ENCODE measurements at places on chromosomes 16 and 17.

- no peak overlapping the region for H3K4me3 ChIP-seq
- peaks cover under 1% of the 10 kb centered on the region for H3K27me3 ChIP-seq
- H3K36me3 ChIP-seq = no peaks in the 10 kb centered on the region
- H3K27ac ChIP-seq = peak overlapping the region; percentile 41
- peaks cover 26% of the 10 kb centered on the region for H3K4me1 ChIP-seq
- DNase-seq = peak; percentile 53
Measured at GRCh38 chr17:7058831-7059447, 15.0 kb upstream of the SLC16A11 start.

DNA sequence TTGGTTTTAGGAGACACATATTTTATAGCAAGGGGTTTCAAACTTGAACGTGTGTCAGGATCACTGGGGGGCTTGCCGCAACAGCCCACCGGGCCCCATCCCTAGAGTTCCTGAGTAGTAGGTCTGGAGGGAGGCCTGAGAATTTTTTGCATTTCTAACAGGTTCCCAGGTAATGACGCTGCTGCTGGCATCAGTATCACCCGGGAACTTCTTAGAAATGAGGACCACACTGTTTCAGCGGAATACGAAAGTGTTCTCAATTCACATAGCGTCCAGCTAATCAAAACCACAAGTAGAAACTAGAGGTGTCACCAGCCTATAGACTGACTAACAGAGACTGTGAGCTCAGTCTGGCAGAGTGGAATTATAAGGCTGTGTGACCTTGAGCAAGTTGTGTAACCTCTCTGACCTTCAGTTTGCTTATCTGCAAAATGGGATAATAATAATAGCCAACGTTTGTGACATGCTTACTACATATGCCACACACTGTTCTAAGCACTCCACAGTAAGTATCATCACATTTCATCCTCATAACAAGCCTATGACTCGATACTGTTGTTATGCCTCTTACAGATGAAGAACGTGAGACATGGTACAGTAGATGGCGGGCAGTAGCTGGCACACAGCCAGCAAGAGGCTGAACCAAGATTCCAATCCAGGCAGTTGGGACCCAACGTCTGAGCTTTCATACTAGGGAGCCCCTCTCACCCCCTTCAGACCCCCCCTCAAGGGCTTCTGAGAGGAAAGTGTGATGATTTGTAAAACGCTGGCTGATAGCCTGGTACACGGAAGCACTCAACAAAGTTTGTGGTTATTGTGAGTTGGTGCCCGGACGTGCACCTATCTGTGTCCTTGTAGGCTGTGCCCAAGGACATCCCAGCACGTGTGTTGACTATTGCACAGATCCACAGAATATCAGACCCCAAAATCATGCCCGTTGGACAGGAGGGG is 4.6 kb upstream of the ICAM2 start:
- H3K4me3 ChIP-seq = no peak overlapping the region
- H3K4me1 ChIP-seq = no peaks in the 10 kb centered on the region
- no peak for DNase-seq
- H3K36me3 ChIP-seq = no peaks in the 10 kb centered on the region
- H3K27ac ChIP-seq = no peak overlapping the region
- H3K27me3 ChIP-seq = no peaks in the 10 kb centered on the region

GRCh38 chr17:77185137-77185536 is 44.4 kb downstream of the SEC14L1 start:
- H3K36me3 ChIP-seq = no peaks in the 10 kb centered on the region
- H3K4me3 ChIP-seq = no peak overlapping the region
- no peak overlapping the region for H3K27ac ChIP-seq
- DNase-seq = no peak
- peaks cover 22% of the 10 kb centered on the region for H3K4me1 ChIP-seq

DNA sequence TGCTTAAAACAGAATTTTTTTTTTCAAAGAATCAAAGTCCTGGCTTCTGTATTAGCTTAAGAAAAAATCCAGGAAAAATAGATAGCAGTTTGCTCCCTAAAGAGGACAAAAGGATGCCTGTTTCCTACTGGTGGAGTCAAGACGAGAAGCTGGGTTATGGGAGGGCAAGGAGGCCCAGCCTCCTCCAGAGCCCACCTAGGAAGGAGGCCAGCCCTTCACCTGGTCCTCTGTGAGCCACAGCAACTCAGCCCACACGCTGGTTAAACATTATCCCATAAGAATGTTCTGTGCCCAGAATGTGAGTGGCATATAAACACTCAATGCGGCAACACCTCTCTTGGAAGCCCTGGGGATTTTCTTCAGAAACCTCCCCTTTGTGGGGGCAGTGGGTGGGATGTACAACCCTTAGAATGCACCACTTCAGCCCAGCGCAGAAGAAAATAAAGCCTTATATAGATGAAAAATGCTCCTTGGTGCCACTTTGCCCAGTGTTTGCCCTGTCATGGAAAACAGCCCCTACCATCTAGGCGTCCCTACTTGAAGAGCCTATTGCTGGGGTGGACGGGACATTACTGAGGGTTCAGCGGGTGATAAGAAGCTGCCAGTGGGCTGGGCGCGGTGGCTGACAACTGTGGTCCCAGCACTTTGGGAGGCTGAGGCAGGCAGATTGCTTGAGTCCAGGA is 48.0 kb downstream of the TEKT5 start:
- H3K4me1 ChIP-seq = no peaks in the 10 kb centered on the region
- no peaks in the 10 kb centered on the region for H3K36me3 ChIP-seq
- no peak overlapping the region for H3K4me3 ChIP-seq
- H3K27ac ChIP-seq = no peak overlapping the region

DNA sequence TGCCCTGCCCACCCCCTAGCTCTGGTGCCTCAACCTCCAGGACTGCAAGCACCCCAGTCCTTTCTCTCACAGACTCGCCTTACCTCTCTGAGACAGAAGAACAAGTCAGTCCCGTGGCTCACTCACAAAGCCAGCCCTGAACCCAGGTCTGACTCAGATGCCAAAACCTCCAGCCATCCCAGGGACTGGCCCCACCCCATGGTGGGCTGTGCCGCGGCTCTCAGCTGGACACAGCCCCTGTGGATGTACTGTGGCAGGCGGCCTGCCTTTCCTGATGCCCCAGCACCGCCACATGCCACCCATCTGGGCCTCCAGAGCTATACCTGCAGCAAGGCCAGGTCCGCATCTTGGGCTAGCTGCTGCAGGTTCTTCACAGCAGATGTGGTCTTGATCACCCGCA is 19.8 kb downstream of the MPG start:
- peaks cover 27% of the 10 kb centered on the region for H3K4me1 ChIP-seq
- H3K27ac ChIP-seq = peak overlapping the region; percentile 5
- peak; percentile 59 for DNase-seq
- no peaks in the 10 kb centered on the region for H3K27me3 ChIP-seq

- peaks cover 19% of the 10 kb centered on the region for H3K4me1 ChIP-seq
- no peak overlapping the region for H3K27ac ChIP-seq
- H3K4me3 ChIP-seq = no peak overlapping the region
- no peak for DNase-seq
- H3K36me3 ChIP-seq = no peaks in the 10 kb centered on the region
Measured at GRCh38 chr16:23500212-23500861, 10.0 kb downstream of the GGA2 start.

DNA sequence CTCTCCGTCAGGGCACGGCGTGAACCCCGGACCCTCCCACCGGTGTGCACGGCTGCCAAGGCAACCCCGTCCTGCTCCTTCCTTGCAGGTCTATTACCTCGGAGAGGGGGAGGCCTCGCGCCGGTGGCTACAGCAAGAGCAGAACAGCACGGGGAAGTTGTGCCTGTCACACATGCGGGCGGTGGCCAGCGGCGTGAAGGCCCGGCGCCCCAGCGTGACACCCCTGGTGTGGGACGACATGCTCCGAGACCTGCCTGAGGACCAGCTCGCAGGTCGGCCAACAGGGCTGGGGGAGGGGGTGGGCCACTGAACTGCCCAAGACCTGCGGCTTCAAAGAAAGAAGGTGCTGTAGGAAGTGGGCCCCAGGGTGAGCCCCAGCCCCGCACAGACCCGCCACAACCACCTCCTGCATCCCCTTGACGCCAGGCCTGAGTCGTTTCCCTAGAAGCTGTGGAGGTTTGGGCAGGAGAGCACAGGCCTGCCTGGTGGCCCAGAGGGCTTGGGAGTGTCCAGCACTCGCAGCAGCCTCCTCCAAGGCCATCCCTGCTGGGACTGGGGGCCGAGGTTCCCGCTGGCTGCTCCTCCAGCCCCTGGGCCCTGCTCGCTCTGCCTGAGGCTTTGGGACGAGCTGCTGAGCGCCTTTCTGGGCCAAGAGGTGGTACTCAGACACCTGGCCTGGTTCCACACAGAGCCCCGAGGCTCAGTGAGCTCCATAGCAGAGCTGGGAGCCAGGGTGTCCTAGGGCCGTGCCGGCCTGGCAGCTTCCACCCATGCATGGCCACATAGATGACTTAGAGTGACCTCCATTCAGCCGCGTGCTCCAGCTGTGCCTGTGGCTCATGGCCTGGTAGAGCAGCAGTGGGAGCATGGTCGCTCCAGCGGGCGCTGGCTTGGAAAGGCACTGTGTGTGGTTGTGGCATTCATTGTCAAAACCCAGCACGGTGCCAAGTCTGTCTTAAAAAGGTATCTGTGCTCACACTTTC is 14.7 kb downstream of the CYBC1 start:
- no peak overlapping the region for H3K27ac ChIP-seq
- no peaks in the 10 kb centered on the region for H3K27me3 ChIP-seq
- H3K36me3 ChIP-seq = no peaks in the 10 kb centered on the region
- no peak for DNase-seq

GRCh38 chr17:37261286-37261685 is 114.5 kb upstream of the C17orf78 start:
- H3K27ac ChIP-seq = no peak overlapping the region
- no peak overlapping the region for H3K4me3 ChIP-seq

DNA sequence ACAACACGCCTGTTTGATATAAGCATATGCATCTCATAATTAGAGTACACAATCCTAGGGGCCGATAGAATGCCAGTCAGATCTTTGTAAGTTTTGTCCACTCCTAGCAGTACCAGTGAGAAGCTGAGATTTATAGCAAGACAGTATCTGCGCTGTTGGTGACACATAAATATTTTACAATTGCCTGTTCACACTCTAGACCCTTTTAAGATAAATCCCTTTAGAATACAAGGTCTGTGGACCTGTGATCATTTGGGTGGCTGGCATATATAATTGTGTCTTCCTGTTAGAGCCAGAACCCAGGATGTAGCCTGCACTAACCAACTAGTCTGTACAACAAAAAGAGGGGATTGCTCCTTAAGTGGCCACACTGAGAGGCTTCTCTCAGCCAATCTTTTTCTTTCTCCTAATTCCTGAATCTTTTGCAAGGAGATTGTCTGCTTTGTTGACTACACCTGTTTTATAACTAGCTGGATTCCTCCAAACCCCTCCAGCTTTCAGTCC is 74.7 kb downstream of the WIPI1 start:
- peaks cover 45% of the 10 kb centered on the region for H3K4me1 ChIP-seq
- no peak overlapping the region for H3K4me3 ChIP-seq
- H3K27me3 ChIP-seq = no peaks in the 10 kb centered on the region
- peak overlapping the region; percentile 4 for H3K27ac ChIP-seq
- DNase-seq = no peak
- no peaks in the 10 kb centered on the region for H3K36me3 ChIP-seq

GRCh38 chr17:62781356-62781755 is 26.8 kb downstream of the MARCHF10 start:
- H3K27me3 ChIP-seq = no peaks in the 10 kb centered on the region
- H3K4me1 ChIP-seq = peaks cover 40% of the 10 kb centered on the region
- DNase-seq = peak; percentile 69
- no peaks in the 10 kb centered on the region for H3K36me3 ChIP-seq
- peak overlapping the region; percentile 92 for H3K27ac ChIP-seq

DNA sequence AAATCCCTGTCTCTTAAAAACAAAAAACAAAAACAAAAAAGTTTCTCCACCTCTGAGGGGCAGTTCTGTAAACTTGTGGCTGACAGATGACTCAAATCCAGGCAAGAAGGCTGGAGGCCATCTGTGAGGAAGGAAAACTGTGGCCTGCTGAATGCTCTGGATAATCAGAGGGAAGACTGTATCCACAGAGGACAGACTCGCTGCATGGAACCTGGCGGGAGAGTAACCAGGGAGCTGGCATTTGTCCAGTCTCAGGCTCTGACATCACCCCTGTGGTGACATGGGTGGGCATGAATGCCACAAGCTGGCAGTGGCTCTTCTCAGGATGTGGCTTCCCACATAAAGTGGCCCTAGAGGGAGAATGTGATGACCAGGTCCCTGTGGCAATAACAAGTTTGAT is 2.8 kb upstream of the KSR1 start:
- DNase-seq = no peak
- H3K4me3 ChIP-seq = no peak overlapping the region
- peaks cover 19% of the 10 kb centered on the region for H3K4me1 ChIP-seq
- H3K36me3 ChIP-seq = no peaks in the 10 kb centered on the region

GRCh38 chr17:5225668-5226457 is 8.8 kb downstream of the SCIMP start:
- no peak overlapping the region for H3K27ac ChIP-seq
- no peak for DNase-seq
- H3K27me3 ChIP-seq = no peaks in the 10 kb centered on the region
- H3K4me1 ChIP-seq = no peaks in the 10 kb centered on the region
- H3K36me3 ChIP-seq = no peaks in the 10 kb centered on the region

GRCh38 chr17:32654324-32654723 is 167.5 kb downstream of the CDK5R1 start:
- H3K27me3 ChIP-seq = no peaks in the 10 kb centered on the region
- no peak overlapping the region for H3K4me3 ChIP-seq
- H3K27ac ChIP-seq = no peak overlapping the region
- DNase-seq = no peak
- H3K36me3 ChIP-seq = no peaks in the 10 kb centered on the region

DNA sequence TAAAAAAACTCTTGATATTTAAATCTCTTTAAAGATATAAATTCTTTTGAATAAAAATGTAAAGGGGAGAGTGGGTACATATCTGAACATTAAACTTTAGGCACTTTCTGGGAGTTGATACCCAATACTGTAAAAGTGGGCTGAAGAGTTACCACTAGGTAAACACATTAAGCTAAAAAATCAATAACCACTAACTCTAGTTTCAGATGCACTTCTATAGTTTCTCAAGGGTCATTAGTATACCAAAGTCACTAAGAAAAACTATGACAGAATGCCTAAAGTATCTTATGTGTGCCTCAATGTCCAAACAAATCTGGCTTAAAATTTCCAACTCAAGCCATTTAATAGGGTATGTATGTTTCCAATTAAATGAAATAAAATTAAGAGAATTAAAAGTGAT is 13.1 kb upstream of the CFDP1 start:
- H3K4me3 ChIP-seq = no peak overlapping the region
- no peak for DNase-seq
- no peaks in the 10 kb centered on the region for H3K27me3 ChIP-seq
- H3K4me1 ChIP-seq = no peaks in the 10 kb centered on the region
- no peak overlapping the region for H3K27ac ChIP-seq

GRCh38 chr17:46118964-46119363 is 74.3 kb downstream of the KANSL1 start:
- H3K27me3 ChIP-seq = no peaks in the 10 kb centered on the region
- no peaks in the 10 kb centered on the region for H3K36me3 ChIP-seq
- no peak overlapping the region for H3K4me3 ChIP-seq
- no peaks in the 10 kb centered on the region for H3K4me1 ChIP-seq

- peaks cover 18% of the 10 kb centered on the region for H3K4me1 ChIP-seq
- H3K36me3 ChIP-seq = no peaks in the 10 kb centered on the region
- no peaks in the 10 kb centered on the region for H3K27me3 ChIP-seq
- no peak overlapping the region for H3K27ac ChIP-seq
- no peak for DNase-seq
Measured at GRCh38 chr17:29178750-29179231, 1.4 kb downstream of the MYO18A start.

All from astrocyte (in vitro differentiated cells and primary cell).